Activated CD4-positive, alpha-beta T cell treated with anti-CD3 and anti-CD28 coated beads, Interleukin-2, amount 10 ng/mL, durations not matched to agents 7 days and 5 days (primary cell): ENCODE measurements at places on chromosomes 4 and X. TPM values are rescaled to one million over a fixed set of nuclear protein-coding genes. Genes with fewer than 3 reads are reported as not detected.

DNA sequence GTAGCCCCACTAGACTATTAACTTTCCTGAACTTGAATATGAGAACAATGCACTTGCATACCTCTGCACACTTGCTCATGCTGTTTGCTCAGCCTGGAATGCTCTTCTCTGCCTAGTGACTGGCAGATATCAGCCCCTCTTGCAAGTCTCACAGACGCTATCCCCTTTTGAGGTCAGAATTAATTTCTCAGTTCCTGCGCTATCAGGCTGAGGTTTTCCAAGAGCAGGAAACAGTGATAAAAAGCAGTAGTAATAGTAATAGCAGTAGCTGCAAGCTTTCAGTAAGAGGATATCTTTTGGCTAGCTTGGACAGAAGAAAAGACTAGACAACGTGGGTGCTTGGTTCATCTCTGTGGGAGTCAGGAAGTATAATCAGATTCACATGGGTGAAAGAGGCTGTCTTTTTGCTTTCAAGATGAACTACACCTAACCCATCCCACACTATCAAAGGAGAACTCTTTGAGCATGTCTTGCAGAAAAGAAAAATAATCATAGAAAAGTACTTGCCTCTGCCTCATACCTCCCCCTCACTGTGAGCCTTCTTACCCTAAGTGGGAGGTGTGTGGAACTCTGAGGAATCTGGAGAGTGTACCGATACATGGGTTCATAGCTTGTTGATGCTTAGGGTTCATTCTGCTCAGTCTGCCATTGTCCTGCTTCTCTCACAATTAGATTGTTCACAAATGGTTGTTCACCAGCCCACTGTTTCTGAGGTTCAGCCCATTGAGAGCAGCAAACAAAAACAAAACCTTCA, 11.3 kb upstream of the DRP2 start:
- H3K27ac ChIP-seq: no peak overlapping the region
- peaks cover 8% of the 10 kb centered on the region for H3K4me1 ChIP-seq
- H3K4me3 ChIP-seq: no peak overlapping the region
- DNase-seq: no peak
- H3K27me3 ChIP-seq: no peaks in the 10 kb centered on the region

- H3K4me1 ChIP-seq: peaks cover 30% of the 10 kb centered on the region
- H3K36me3 ChIP-seq: peaks cover 24% of the 10 kb centered on the region
- H3K27me3 ChIP-seq: no peaks in the 10 kb centered on the region
These were observed 5.7 kb upstream of the SLC25A6 start for GRCh38 chrX:1397441-1398270.

Gene ATP1B4
- total RNA-seq: not detected

- DNase-seq: peak; percentile 7
- H3K36me3 ChIP-seq: no peaks in the 10 kb centered on the region
- H3K27me3 ChIP-seq: no peaks in the 10 kb centered on the region
- H3K4me3 ChIP-seq: no peak overlapping the region
- H3K4me1 ChIP-seq: no peaks in the 10 kb centered on the region
These were observed 45.7 kb upstream of the INTU start for GRCh38 chr4:127586922-127587571.

- no peak overlapping the region for H3K27ac ChIP-seq
- no peaks in the 10 kb centered on the region for H3K4me1 ChIP-seq
- no peaks in the 10 kb centered on the region for H3K27me3 ChIP-seq
- H3K4me3 ChIP-seq: no peak overlapping the region
- no peak for DNase-seq
These were observed 541.4 kb downstream of the TLL1 start for GRCh38 chr4:166414431-166414830.

GRCh38 chrX:47568656-47569295, 7.8 kb downstream of the ARAF start:
- H3K27me3 ChIP-seq: no peaks in the 10 kb centered on the region
- H3K36me3 ChIP-seq: peaks cover 47% of the 10 kb centered on the region
- no peak overlapping the region for H3K27ac ChIP-seq

DNA sequence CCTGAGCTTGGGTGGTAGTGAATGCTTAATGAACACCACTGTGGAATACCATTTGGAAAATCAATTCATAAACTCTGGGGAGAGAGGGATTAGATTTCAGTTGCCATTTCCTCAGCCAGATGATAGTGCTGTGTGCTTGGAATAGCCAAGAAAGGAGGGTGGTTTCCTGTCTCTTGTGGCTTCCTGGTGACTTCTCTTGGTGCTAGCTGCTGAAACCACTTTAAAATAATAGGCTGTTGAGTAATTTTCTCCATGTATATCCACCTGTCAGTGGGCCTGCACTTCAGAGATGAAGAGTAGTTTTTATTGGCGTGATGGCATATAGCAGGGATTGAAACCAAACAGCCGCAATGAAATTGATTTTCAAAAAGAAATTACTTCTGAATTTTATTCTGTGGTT, 11.8 kb downstream of the EDA start:
- no peak overlapping the region for H3K27ac ChIP-seq
- peaks cover 6% of the 10 kb centered on the region for H3K4me1 ChIP-seq
- peaks cover 3% of the 10 kb centered on the region for H3K27me3 ChIP-seq

DNA sequence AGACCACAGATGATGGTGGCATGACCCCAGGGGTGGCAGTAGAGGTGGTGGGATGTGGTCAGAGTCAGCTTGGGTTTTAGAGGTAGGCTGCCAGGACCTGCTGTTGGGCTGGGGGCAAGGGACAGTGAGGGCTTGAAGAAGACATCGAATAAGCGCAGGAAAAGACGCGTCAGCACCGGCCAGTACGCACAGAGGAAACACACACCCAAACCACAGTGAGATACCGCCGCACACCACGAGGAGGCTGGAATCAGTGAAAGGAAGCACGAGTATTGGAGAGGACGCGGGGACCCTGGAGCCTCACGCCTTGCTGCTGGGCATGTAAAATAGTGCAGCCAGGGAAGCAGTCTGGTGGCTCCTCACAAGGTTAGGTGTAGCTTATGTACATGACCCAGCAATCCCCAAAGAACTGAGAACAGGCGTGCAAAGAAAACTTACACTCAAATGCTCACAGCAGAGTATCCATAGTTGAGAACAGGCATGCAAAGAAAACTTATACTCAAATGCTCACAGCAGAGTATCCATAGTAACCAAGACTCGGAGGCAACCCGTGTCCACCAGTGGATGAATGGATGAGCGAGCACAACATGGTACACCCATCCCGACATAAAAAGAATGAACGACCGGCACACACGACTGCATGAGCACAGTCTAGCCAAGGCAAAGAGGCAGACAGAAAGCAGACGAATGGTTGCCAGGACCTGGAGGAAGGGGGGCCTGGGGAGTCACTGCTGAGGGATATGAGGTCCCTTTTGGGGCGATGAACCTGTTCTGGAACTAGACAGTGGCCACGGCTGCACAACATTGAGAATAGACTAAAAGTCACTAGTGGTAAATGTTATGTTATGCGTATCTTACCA, 13.3 kb downstream of the PDZD4 start:
- peaks cover 39% of the 10 kb centered on the region for H3K4me1 ChIP-seq
- H3K36me3 ChIP-seq: no peaks in the 10 kb centered on the region
- H3K4me3 ChIP-seq: peak overlapping the region; percentile 22
- H3K27me3 ChIP-seq: peaks cover 12% of the 10 kb centered on the region

GRCh38 chr4:103673983-103674382, 45.8 kb downstream of the TACR3 start:
- H3K4me3 ChIP-seq: no peak overlapping the region
- no peak for DNase-seq
- no peaks in the 10 kb centered on the region for H3K4me1 ChIP-seq
- H3K27me3 ChIP-seq: no peaks in the 10 kb centered on the region
- no peak overlapping the region for H3K27ac ChIP-seq

- H3K27me3 ChIP-seq: no peaks in the 10 kb centered on the region
- peak overlapping the region; percentile 90 for H3K27ac ChIP-seq
- peak overlapping the region; percentile 31 for H3K4me3 ChIP-seq
- no peak for DNase-seq
- peaks cover 55% of the 10 kb centered on the region for H3K4me1 ChIP-seq
These were observed 230.4 kb upstream of the GATB start for GRCh38 chr4:151991001-151991883.

DNA sequence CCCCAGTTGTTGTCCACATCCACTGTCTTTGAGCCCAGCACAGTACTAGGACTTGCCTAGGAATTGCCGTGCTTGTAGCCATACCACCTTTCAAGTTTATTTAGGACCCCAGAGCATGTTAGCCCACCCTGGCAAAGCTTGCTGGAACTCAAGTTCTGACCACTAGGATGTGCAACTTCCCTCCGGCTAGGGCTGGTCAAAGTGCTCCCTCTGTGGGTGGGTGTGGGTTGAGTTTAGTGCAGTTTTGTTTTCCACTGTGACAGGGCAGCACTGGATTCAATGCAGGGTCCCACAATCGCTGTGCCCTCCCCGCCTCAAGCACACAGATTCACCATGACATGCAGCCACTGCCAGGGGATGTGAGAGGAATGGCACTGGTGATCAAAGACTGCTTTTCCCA, 96.0 kb downstream of the RASGEF1B start:
- no peaks in the 10 kb centered on the region for H3K36me3 ChIP-seq
- H3K27me3 ChIP-seq: peaks cover 10% of the 10 kb centered on the region
- H3K4me3 ChIP-seq: no peak overlapping the region
- no peak overlapping the region for H3K27ac ChIP-seq
- no peaks in the 10 kb centered on the region for H3K4me1 ChIP-seq

- no peaks in the 10 kb centered on the region for H3K36me3 ChIP-seq
- no peak for DNase-seq
- H3K27ac ChIP-seq: no peak overlapping the region
- H3K4me3 ChIP-seq: no peak overlapping the region
These were observed 168.0 kb downstream of the COX18 start for GRCh38 chr4:72901553-72901952.

GRCh38 chrX:105697984-105698781, 124.2 kb upstream of the NRK start:
- H3K4me3 ChIP-seq: no peak overlapping the region
- DNase-seq: no peak
- no peaks in the 10 kb centered on the region for H3K4me1 ChIP-seq
- H3K27me3 ChIP-seq: no peaks in the 10 kb centered on the region
- H3K27ac ChIP-seq: no peak overlapping the region

GRCh38 chr4:147163311-147163710, 217.6 kb upstream of the TTC29 start:
- DNase-seq: no peak
- H3K27me3 ChIP-seq: peaks cover 16% of the 10 kb centered on the region
- H3K27ac ChIP-seq: no peak overlapping the region
- no peak overlapping the region for H3K4me3 ChIP-seq
- no peaks in the 10 kb centered on the region for H3K36me3 ChIP-seq

- H3K4me3 ChIP-seq: no peak overlapping the region
- H3K4me1 ChIP-seq: no peaks in the 10 kb centered on the region
- no peaks in the 10 kb centered on the region for H3K27me3 ChIP-seq
- H3K27ac ChIP-seq: no peak overlapping the region
These were observed 195.7 kb upstream of the HS3ST1 start for GRCh38 chr4:11624370-11624769.

GRCh38 chr4:10571909-10572308, 112.7 kb downstream of the CLNK start:
- H3K4me3 ChIP-seq: no peak overlapping the region
- DNase-seq: no peak
- H3K4me1 ChIP-seq: peaks cover 4% of the 10 kb centered on the region
- H3K27ac ChIP-seq: no peak overlapping the region
- no peaks in the 10 kb centered on the region for H3K36me3 ChIP-seq

Gene SPANXB1
- total RNA-seq: not detected

Gene IQCM
- total RNA-seq: not detected

Gene CSAG2
- 0.35 TPM for total RNA-seq

GRCh38 chr4:48439988-48440387, 43.2 kb upstream of the SLC10A4 start:
- no peak overlapping the region for H3K4me3 ChIP-seq
- no peaks in the 10 kb centered on the region for H3K4me1 ChIP-seq
- H3K36me3 ChIP-seq: no peaks in the 10 kb centered on the region
- DNase-seq: no peak
- H3K27ac ChIP-seq: no peak overlapping the region

Gene MAGEA12
- total RNA-seq: not detected

Gene AMBN
- not detected for total RNA-seq

- no peak overlapping the region for H3K27ac ChIP-seq
- H3K4me3 ChIP-seq: peak overlapping the region; percentile 51
- H3K27me3 ChIP-seq: peaks cover 47% of the 10 kb centered on the region
- H3K36me3 ChIP-seq: no peaks in the 10 kb centered on the region
- no peak for DNase-seq
- peaks cover 11% of the 10 kb centered on the region for H3K4me1 ChIP-seq
These were observed 395 bp upstream of the SOWAHB start for GRCh38 chr4:76898385-76898692.

- no peaks in the 10 kb centered on the region for H3K36me3 ChIP-seq
- no peak for DNase-seq
- H3K4me1 ChIP-seq: peaks cover 19% of the 10 kb centered on the region
- no peak overlapping the region for H3K27ac ChIP-seq
These were observed 4.3 kb upstream of the RAPGEF2 start for GRCh38 chr4:159098482-159099127.

Gene DKK2
- total RNA-seq: not detected
